SW 1271 (cell line): ENCODE measurements at places on chromosomes 4 and X.

GRCh38 chr4:76539979-76540378 lies 105.0 kb downstream of the SHROOM3 start:
- no peak for DNase-seq

DNA sequence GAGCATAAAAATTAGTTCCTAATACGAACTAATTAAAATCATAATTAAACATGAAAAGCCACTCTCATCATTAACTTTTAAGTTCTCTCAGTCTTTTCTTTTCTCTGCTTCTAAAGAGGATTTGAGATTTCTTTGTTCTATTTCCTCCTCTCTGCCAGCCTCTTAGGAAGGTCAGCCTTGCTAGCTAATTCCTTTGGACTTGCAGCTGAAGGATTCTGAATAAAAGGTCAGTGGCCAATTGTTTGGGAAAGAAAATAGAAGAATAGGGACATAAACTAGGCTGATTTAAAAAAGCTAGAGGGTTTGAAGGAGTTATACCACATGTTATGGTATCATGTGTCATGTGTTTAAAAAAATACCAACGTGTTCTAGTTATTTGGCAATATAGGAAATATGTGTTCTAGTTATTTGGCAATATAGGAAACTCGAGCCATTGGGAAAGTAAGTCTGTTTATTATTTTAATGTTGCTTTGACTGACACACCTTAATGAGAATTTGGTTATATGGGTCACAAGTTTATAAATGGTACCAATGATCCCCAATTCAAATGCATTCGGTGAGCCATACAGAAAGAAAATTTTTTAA lies 1668.7 kb upstream of the PCDH7 start:
- DNase-seq, result no peak

DNA sequence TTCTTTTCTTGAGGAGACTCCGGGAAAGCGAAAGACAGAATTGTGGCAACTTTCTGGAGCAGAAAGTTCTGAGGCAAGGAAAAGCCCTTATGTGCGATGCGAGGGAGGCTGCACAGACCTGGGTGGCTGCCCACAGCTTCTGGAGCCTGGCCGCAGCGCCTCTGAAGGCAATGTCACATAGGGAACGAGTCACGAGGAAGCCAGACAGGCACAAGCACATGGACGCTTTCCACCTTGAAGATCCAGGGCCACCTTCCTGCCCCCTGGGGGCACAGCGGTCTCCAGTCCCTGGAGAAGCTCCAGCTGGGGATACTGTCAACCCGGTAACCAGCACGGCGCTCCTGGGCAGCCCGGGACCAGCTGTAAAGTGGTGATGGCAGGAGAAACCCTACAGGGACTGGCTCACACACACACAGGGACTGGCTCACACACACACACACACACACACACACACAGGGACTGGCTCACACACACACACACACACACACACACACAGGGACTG lies 69.8 kb downstream of the MTNR1A start:
- no peak for DNase-seq

GRCh38 chr4:3679851-3680311 lies 86.3 kb upstream of the ADRA2C start:
- DNase-seq, result no peak

GRCh38 chr4:110371016-110371770 lies 104.8 kb upstream of the ENPEP start:
- no peak for DNase-seq

DNA sequence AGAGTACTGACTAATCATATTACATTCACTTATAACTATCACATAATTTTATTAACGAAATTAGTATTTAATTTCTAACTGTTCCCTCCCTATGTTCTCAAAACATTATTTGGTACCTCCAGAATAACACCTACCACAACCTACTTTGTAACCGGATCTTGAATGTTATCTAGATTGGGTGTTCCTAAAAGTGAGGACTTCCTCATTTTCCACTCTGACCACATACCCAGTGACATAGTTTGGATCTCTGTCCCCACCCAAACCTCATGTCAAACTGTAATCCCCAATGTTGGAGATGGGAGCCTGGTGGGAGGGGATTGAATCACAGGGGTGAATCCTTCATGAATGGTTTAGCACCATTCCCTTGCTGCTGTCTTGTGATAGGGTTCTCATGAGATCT lies 21.8 kb downstream of the NR3C2 start:
- no peak for DNase-seq

DNA sequence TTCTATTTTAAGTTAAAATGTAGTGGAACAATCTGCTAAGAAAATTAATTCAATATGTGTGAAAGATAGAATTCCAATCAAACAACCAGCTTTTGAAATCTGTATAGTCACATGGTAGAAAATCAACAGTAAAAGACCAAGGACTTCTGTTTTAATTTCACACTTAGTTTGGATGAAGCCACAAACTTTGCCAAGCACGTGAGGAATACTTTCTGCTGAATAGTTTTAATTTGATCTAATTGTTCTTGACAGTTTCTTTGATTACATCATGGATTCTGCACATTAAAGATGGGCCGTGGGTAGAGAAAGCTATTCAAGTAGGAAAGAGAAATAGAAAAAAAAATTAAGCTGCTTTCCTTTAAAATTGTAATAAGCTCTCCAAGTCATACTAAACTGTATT lies 137.9 kb upstream of the FAM241A start:
- no peak for DNase-seq

DNA sequence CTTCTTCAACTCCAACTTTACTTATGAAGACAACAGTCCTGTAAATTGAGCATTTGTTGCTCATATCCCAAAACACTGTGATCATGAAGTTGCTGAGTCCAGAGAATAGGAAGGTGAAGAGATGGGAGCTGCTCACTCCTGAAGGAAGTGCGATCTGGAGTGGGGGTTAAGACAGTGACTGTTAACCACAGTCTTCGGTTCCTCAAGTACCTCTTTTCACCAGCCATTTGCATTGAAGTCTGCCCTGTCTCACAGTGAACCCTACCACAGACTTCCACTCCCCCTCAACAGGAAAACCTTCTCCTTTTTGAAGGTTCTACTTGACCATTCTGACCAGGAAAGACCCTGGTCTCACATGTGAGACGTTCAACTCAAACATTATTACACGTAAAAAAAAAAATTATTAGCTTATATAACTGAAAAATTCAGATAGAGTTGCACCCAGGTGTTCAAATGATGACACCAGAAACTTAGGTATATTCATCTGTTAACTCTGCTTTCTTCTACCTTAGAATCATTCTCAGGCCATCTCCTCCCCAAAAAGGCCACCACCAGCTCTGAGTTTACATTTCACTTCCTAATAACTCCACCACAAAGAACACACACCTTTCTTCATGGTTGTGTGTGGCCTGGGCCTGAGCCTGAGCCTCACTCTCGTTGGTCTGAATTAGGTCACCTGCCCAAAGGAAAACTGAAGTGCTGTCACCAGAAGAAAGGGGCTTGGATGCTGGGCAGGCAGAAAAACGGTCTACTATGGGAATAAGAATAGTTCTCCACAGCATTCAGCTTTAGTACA lies 199.2 kb downstream of the DCTD start:
- DNase-seq, result no peak

DNA sequence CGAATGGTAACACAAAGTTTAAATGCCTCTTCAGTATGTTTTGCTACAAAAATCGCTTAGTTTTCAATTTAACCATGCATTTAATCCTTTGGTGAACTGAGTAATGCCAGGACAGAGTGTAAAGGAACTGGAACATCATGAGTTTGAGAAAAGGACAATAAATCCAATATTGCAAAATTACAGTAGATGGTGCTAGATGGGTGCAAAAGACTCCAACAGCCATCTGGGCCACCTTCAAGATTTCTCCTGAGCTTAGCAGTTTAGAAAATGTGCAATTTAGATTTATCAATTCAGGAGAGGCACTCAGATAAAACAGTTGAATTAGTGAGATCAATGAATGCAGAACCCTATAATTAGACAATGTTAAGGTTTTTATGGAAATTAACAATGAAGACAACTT lies 33.2 kb upstream of the MID1IP1 start:
- peak; percentile 2 for DNase-seq

DNA sequence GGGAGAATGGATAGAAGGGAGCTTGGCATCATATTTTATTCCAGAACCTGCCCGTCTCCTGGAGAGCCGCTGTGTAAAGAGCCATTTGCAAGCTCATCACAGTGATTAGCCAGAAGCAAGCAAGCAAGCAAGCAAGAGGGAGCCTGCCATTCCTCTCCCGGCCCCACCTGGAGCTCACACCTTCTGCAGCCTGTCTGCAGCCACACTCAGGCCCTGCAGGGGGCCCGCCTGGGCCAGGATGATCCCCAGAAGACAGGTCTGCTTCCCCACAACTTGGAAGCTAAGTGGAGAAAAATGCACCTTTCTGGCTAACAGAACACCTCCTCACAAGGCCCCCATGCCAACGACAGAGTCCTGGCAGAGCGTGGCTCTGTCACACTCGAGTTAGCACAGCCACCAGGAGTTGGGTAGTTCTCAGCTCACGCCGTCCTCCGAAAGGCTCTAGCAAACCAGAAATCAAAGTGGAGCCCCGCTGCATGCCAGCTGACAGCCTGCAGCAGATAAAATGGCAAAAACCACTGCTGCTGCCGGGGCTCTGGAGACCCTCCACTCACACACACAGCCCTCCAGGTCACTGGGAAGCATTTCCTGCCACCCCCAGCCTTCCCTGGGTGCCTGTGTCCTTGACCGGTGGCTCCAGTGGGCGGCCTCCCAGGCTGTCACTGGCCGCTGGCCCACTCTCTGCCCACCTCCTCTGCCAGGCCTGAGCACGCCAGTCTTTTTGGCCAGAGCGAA lies 54.9 kb downstream of the DCTD start:
- no peak for DNase-seq
